ENCODE measurements at places on chromosomes 5 and 9.

DNA sequence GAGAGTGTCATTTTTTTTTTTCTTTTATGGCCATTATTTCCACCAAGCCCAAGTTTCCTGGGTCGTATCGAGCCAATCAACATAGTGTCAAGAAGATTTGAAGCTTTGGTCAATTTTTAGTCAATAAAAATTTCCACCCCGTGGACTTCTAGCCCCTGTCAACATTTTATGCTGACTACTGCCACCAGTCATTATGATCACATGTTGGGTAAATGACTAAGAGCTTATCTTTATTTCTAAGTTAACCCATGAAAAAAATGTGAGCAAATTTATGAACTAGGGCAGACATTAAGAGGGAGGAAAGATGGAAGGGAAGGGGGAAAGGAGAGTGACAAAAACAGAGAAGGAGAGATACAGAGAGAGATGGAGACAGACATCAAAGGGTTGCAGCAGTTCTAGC, 143.5 kb upstream of the ALDH1B1 start:
- no peak for DNase-seq

DNA sequence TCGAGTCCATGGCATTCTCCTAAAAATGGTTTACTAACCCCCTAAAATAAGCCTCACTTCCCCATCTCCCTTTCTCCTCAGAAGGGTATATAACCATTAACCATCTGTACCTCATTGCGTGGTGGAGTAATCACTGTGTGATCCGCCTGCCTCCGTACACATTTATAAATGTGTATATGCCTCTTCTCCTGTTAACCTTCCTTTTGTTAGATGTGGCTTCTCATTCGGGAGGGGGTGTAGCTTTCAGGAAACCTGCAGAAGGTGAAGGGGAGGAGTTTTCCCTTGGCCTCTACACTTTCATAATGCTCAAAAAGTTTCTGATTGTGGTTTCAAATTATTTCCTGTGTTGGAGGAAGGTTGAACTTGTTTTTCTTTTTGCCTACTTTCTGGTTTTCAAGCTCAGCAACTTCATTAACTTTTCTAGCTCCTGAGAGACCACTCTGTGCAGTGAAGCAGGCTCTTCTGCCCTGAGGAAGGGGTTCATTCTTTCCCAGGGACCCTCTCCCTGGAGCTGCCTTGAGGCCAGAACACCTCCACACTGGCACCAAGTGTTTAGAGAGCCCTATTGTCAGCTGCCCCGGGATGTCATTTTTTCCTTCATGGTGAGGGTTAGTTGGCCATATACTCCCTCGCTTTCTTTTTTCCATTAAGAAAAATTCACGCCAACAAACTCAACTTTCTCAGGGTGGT, 46.9 kb downstream of the RASGRF2 start:
- DNase-seq: no peak

DNA sequence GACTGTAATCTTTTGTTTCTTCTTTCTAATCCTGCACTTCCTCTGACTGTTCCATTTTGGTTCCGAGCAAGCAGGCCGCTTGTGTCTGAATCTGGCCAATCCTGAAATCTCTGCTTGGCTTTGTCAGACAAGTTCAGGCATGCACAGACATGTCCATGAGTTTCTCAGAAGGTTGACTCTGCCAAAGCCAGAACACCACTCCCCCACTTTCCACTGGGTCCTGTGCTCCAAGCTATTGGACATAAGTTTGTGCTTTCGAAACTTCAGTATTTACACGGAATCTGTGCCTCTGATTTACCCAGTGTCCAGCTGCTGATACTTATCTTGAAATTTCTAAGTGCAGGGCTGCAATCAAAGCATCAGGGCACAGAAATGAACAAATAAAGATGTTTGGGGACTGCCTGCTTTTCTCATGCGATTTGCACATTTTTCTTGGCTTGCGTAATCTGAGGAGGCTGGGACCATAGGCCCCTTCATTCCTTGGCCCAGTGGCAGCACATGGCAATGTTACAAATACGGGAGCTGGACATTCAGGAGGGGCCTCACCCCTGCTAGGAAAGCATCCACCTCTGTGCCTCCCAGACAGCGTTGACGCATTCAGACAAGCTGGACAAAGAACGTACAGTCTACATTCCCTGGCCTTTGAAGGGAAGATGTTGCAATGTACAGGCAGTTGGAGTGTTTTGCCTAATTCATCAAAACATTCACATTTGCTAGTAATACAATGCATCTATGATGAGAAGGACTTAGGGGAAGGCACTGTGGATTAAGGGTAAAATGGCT, 209.2 kb upstream of the PAPPA start:
- no peak for DNase-seq

DNA sequence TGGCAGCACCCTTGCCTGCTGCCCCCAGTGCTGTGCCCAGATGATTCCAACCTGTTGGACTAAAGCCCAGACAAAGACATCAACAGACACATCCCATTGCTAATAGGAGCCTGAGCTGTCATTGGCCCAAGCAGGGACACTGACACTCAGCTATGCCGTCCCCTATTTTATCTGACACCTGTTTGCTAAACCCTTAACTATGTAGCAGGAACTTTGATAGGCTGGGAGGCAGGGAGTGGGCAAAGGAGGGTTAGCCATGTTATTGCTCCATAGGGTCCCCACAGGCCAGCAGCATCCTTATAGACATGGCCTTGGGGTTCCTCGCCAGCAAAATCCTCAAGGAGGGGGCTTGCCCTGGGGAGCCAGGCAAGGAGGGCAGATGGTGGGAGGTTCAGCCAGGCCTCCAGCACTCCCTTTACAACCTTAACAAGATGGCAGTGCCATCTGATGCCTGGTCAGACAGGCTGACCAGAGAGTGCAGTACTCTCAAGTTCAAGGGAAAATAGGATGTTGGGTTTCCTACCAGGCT, 50.4 kb upstream of the CDKN2AIPNL start:
- DNase-seq: no peak

DNA sequence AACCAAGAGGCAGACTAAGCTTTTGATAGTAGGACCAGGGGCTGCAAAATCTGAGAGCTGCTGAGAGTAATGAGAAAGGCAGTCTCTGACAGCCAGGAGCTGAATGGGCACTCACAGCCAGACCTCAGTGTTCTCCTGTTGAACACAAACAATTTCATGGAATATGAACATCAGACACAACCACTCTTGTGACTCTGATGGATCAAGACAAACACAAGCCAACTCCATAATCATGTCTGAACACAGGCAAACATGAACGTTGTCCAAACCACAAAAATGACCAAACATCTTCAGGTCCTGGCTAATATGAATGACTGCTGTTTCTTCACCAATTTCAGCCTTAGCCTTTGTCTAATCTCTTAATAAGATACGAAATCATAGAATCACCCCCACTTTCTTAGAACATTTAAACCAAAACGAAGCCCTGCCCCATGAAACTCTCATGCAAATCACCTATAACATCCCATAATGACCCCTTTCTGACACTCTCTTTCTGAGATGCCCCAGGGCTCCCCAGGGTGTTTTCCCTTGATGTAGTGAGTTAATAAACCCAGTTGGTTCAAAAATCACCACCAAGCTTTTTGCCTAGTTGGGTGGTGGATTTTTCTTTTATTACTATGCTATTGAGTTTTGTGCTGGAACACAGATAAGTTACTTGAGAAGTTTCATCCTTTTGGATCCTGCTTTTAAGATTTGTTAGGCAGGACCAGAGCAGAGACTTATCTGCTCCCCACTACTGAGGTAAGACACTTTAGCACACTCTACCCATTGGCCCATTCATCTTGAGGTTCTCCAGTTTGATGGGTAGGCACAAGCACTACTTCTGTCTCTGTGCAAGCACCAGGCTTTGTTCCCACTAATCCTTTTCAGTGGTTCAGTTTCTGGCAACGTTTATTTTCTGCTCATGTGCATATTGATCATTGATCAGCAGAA, 5.9 kb upstream of the ERAP2 start:
- DNase-seq: no peak

DNA sequence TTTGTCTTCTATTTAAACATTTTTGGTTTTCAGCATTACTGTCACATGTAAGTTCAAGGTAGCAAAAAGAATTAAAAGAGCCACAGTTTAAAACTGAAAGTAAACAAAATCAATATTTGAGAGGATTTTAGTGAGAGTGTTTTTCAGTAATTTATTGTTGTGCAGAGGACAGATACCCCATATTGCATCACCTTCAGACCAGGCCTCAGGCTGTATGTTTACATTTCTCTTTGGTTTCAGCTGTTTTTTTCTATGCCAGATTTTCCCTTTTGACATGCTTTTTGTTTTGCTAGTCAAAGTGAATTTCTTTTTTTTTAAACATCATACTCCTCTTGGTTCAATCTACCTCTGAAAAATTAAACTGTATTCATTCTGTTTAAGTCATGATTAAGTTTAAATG, 47.2 kb downstream of the MAST4 start:
- DNase-seq: no peak

GRCh38 chr9:37033141-37033540, 927 bp downstream of the PAX5 start:
- no peak for DNase-seq

GRCh38 chr9:35844628-35845270, 15.7 kb downstream of the TMEM8B start:
- DNase-seq: no peak

DNA sequence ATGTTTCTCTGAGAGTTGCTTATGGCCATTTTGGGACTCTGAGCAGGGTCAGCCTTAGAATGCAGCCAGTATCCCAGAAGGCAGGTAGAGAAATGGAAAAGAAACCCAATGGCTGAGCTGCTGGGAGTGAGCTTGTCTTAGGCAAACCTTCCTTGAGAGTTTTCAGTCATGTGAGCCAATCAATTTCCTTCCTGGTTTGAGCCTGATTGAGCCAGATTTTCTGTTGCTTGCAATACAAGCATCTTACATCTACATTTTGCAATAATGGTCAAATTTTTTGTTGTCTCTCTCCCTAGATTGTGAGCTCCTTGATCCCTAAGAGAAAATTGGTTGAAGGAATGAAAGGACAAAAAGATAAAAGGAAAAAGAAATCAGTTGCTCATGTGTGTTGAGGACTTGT, 155.3 kb downstream of the SNX18 start:
- no peak for DNase-seq

DNA sequence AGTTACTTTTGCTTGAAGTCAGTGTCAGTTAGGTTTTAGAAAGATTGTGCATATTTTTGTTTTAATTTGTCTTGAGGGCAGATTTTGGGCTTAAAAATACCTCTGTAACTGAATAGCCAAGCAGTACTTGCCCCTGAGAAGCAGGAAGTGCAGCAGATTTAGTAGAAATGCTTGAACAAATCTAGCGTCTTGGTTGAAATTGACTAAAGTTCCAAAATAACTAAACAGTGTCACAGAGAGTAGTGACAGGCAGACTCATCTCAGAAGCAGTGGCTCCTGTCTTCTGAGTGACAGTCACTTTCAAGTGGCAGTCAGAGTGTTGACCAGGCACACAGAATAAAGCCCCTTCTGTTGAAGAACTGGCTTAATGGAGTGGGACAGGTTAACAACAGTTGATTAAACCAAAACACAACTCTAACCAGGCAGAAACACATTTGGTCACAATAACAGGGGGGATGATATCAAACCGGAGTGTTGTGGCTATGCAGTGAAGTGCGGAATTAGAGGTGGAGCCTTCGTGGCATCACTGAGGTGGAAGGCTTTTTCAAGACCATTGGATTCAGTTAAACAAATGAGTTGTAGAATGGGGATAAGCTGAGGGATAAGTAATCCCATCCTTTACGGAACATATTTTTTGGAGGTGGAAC, 29.1 kb downstream of the TRIO start:
- DNase-seq: no peak

- DNase-seq: no peak
These were observed 49.2 kb upstream of the CPLX2 start for GRCh38 chr5:175822225-175822624.

- no peak for DNase-seq
These were observed 48.2 kb downstream of the ROPN1L start for GRCh38 chr5:10489810-10490426.

DNA sequence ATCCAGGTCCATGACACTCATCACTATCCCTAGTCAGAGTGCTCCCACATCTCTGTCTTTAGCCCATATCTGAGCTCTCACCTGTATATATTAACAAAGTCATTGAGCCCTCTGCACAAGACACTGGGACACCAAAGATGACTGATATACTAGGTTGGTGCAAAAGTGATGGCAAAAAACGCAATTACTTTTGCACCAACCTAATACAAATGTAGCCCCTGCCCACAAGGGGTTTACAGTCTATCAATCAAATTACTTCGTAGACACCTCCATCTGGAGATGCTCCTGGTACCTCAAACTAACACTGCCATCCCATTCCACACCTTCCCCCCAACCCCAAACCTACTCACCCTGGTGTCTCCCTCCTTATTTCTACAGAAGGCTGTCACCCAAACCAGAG, 194.1 kb downstream of the MCTP1 start:
- no peak for DNase-seq

GRCh38 chr9:2745560-2746380, 28.5 kb downstream of the KCNV2 start:
- DNase-seq: no peak

DNA sequence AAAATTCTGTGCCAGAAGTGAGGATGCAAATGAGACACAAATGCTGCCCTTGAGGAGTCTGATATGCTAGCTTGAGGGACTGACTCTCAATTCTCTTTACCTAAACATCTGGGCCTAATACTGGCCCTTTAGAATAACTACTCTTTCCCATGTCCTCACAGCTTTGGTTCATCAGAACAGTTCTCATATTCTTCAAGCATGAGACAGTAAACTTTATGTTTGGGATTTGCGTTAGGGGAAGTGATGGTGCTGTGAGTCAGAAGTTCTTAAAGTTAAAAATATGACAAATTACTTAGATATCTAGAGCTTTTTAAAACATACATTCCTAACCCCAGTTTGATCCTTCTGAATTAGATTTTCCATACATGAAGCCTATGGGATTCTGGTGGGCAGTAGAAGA, 665.0 kb upstream of the RGMB start:
- DNase-seq: no peak
